ENCODE measurements at places on chromosomes 2 and 18.

GRCh38 chr2:179948058-179948457, 59.0 kb downstream of the CWC22 start:
- no peak for DNase-seq

- no peak for DNase-seq
Observed at GRCh38 chr2:190205657-190206056, 114.0 kb downstream of the HIBCH start.

- DNase-seq: no peak
Observed at GRCh38 chr2:105917226-105917625, 172.5 kb downstream of the NCK2 start.

- no peak for DNase-seq
Observed at GRCh38 chr2:240559286-240559685, 871 bp upstream of the DUSP28 start.

DNA sequence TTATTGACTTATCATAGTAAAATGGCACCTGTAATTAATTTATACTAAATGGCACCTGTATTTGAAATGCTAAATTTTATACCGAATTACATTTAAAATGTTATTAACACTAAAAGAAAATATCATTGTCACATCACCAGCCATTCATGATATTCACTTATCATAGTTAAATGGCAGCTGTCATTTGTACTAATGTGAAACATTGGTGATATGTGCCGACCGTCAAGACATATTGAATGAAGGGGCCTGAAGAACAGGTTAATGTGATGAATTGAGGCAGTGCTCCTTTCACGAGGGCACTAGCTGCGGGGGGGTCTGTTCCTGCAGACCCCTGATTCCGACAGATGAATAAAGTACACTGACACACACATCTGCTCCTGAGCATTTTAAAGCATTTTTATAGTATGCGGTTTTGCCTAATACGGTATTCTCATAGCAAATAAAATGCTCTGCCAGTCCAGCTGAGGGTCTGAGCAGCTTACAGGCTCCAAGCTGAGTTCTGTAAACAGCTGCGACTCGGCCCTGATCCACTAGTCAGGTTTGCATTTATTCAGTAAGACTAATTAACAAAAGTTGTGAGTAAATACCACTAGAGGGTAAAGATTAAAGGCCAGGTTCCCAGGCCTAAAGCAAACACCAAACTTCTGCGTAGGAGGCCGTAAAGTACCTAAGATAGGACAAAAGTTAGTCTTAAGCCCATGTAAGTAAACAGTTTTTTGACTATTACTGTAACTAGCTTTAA, 593.4 kb upstream of the NETO1 start:
- DNase-seq: no peak

- peak; percentile 87 for DNase-seq
Observed at GRCh38 chr2:218995972-218996711, 2.9 kb upstream of the CRYBA2 start.

GRCh38 chr2:43196768-43197587, 29.4 kb downstream of the ZFP36L2 start:
- no peak for DNase-seq

GRCh38 chr2:204061241-204061640, 124.7 kb downstream of the ICOS start:
- no peak for DNase-seq

GRCh38 chr18:72194072-72194471, 350.1 kb downstream of the CBLN2 start:
- DNase-seq: no peak

DNA sequence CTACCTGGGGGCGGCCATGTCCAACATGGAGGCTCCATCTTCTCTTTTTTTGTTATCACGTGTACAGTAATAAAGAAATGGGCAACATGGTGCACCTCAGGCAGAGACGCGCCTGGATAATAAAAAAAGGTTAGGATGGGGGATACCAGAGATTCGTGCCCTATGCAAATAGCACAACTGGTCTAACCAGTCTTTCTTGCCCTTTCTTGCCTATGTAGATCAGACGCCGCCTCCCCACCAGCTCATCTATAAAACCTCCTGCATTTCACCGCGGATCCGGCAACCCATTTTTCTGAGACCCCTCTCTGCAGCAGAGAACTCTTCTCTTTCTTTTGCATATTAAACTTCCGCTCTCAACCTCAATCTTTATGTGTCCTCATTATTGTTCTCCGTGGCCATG, 68.7 kb downstream of the MYL12B start:
- DNase-seq: no peak

- no peak for DNase-seq
Observed at GRCh38 chr2:33210626-33211025, 263.9 kb downstream of the LTBP1 start.

DNA sequence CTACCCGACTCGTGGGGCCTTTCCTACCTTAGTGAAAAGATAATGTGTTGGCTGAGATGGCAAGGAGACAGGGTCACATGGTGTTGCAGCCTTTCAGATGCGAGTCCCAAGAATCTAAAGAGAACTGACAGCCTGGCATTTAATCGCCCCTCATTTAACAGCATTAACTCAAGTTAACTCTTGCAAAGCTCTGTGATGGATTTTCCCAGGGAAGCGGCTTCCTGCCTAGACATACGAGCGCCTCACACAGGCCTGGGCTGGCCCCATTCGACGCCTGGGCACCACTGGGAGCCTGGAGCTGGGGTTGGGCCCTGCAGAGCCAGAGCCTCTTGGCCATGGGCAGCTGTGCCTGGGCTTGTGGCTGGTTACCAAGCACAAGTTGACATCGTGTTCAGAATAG, 140.8 kb downstream of the SEPTIN10 start:
- DNase-seq: no peak

DNA sequence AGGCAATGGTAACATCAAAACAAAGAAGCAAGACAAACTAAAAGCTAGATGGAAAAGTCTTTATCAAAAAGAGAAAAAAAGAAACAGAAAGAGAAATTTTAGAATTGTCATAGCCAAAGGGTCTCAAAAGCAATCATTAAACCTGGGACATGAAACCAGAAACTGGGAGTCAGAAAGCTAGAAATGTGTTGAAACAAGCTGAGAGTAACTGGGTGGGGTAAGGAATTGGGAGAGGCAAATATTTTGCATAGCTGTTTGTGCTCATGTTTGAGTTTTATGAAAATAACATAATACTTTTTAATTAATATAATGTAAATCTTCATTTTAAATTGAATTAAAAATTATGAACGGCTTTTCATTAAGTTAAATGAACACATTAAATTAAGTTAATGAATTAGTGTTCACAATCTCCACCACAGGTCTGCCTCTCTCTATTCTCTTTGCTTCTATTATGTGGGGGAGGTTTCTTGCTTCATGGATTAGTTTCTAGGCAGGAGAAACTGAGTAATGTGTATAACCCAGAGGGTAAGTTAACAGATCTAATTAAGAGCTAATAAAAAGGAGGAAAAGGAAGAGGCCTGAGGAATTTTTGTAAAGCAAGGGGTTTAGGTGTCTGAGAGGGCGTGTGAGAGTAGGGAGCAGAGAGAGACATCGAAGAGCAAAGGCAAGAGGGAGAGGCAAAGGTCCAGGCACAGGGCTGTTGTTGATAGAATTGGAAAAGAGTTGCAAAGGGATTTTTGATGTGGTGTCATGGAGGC, 20.0 kb upstream of the SERPINB2 start:
- DNase-seq: no peak

DNA sequence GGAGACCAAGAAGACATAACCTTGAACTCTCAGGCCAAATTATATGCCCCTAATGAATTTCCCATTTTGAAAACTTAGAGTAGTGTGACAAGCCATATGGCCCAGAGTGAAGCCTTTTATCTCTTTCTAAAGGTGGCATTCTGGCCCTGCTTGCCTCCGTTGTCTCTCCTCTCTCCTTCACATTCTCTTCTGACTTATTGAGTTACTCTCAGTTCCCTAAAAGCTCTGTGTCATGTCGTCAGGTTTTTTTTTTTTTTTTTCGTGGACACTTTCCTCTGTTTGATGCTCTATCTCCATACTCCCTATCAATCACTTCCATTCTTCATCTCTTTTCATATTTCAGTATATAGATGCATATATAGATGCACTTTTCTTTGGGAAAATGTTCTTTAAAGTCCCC, 128.1 kb upstream of the RPRM start:
- DNase-seq: no peak

DNA sequence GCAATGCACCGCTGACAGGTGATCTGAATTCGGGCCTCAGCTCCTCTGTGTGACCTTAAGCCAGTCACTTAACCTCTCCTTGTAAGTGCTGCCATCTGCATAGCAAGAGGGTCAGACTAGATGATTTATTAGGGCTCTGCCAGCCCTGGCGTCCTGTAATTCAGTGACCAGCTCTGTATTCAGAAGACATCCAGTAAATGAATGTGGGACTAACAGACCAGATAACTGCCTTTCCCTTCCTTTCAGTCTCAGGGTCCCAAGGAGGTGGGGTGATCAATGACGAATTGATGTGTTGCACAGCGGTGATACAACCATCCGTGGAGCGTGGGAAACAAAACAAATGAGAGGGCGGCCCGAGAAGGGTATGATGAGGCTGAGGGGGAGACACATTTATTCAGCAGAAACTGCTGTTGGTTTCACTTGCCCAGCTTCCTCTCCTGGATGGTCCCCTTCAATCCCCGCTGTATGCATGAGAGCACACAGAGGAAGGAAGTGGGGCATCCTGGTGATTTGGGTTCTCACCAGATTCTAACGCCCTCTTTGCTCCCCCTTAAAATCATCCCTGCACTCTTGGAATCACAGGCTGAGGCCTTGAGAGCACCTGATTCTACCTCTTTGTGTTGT, 92.8 kb downstream of the VIT start:
- DNase-seq: no peak

DNA sequence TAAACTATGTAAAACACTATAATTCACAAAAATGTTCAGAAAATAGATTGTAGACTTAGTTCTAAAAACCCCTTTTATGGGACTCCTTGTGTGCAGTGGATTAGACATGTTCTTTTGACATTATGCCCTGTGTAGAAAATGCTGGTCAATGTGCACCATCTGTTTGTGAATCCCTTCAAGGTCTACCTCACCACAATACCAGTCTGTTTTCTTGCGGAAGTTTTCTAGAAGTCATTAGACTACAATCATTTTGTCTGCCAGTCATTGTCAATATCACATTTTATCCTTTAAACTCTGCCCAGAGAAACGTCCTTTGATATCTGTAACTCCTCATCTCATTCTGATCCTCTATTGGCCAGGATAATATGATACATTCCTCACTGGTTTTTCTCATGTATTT, 7.8 kb downstream of the ITGA4 start:
- no peak for DNase-seq

- DNase-seq: no peak
Observed at GRCh38 chr18:34196256-34196655, 28.5 kb downstream of the NOL4 start.

- no peak for DNase-seq
Observed at GRCh38 chr2:148967578-148967977, 70.9 kb upstream of the LYPD6B start.

- no peak for DNase-seq
Observed at GRCh38 chr2:19866771-19867170, 35.0 kb downstream of the TTC32 start.

GRCh38 chr2:226644399-226644865, 155.2 kb downstream of the IRS1 start:
- no peak for DNase-seq

DNA sequence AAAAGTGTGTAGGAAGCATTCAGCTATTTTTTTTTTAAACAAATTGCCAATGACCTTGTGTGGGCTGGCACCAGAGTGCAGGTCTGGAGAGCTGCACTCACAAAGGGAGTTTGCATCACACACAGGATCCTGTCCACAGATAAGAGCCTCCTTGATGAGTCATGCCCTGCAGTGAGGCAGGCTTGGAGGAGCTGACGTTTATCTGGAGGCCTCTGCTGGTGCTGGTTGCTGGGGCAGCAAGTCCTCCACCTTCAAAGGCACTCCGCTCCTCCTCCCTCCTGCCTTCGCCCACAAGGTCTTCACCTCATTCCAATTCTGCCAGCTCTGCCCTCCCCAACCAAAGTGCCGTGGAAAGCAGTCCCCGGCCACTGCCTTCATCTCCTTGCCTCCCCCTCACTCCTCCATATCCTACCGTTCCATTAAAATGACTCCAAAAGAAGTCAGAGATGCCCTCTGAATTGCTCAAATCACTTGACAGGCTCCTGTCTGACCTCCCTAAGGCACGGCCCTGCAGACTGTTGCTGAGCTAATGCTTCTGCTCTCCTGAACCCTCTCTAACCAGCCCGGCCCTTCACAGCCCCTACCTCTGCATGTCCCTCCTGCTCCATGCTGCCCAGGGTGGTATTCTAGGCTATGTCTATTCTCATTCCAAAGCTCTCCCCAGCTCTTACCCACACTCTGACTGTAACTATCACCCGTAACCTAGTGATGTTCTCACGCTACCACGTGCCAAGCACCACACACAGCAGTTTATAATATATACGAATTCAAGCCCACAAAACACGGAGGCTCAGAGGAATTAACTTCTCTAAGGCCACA, 30.9 kb downstream of the LONRF2 start:
- DNase-seq: no peak

DNA sequence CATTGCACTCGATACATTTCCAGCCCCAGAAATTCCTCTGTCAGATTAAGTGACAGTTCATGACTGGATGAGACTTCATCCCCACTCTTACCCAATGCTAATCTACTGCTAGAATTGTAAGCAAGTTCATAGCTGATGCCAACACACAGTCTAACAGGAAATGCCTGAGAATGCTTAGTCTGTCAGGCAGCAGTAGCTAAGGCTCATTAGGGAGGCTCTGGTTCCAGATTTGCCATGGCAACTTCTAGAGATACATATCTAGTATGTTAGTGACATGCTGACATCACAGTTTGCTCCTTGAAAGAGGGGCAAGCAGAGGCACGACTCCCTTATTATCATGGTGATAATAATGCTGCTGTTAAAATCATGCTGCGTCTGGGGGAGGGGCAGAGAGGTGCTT, 198.4 kb downstream of the RBM43 start:
- no peak for DNase-seq

DNA sequence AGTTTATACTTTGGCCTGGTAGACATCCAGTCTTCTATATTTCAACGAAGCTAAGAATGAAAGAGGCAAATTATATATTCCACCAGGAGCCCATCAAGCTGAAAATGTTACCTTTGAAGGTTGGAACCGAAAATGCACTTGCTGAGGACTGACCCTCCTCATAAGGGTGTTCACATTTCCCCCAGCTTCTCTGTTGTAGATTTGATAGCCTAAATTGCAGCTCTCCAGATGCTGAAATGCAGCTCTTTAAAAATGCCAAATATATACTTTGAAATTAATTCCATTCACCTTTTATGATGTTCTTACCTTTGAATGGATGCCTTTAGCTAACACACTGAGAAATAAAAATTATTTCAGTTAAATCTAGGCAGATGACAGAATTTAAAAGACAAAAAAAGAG, 1.8 kb upstream of the FIGN start:
- DNase-seq: no peak

DNA sequence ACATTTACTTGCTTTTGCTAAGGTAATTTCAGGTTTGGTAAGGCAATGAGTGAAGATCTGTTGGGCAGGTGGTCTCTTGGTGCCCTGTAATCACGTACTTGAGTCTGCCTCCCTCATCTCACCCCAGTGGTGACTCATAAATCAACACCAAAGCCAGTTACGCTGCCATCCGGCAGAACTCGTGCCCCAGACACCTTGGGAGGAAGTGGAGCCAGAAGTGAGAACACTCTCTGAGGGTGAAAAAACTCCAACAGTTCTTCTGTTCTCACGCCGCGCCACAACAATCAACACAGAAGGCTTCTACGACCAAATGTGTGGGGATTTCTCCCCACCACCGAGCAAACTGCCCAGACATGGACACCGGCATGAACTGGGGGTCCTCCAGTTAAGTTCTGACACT, 206.2 kb downstream of the ARL4C start:
- DNase-seq: no peak

Data from NCI-H1930 (cell line).